Eye (tissue), 1 donor: ENCODE measurements at places on chromosomes 6 and 20.
A peak's percentile ranks its signal among the peaks of the same experiment; 100 is the strongest.

- no peak for DNase-seq
Observed at GRCh38 chr6:142446168-142446567, 144.4 kb downstream of the ADGRG6 start.

GRCh38 chr6:133645966-133646740, 242.8 kb upstream of the TCF21 start:
- DNase-seq = peak; percentile 49

- DNase-seq = no peak
Observed at GRCh38 chr20:22429175-22430153, 154.9 kb downstream of the FOXA2 start.

DNA sequence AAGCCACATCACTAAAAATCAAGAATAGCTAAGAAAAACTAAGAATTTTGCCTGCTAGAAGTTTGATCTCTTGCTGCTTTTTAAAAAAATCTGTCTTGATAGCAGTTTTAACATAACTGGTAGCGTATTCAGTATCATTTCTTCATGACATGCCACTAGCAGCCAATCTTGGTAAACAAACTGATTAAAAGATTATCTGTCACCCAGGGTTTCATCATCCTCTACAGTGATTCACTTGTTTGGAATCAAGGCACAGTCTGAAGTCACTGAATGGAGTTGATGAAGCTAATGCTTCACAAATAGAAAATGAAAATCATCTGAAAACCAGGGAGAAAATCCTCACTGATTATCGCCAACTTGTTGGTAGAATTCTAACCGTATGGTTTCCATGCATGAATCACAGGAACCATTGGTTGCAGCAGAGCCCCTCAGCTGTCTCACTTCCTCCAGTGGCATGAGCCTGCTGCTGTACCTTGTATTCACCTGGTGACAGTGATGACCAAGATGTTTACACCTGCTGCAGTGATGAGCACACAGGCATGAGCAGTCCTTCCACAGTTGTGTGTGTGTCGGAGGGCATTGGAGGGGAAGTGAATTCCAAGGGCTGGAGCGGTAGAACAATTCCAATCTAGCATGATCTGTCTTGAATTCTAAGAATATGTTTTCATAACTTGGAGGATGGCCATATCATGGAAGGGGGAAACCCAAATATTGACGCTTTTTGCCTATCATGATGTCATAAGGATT, 275.0 kb downstream of the KHDC1L start:
- no peak for DNase-seq

DNA sequence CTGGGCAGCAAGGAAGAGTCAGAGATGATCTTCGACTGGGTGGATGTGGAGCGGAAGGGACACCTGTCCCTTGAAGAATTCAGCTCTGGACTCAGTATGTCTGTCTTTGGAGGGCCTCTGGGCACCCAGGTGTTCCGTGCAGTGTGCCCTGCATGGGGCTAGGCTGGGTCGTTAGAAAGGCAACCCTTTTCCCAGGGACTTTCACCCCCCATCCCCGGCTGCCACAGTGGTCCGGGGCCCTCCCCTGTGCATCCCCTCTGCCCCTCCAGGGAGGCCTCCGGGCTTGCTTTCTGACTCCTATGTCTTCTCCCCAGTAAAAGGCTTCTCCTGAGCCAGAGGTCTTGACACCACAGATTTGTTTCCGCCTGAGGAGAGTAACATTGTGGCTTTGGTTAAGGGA, 16.2 kb downstream of the RAB44 start:
- no peak for DNase-seq

GRCh38 chr6:7136859-7137334, 29.1 kb downstream of the RREB1 start:
- no peak for DNase-seq

- DNase-seq = no peak
Observed at GRCh38 chr6:134235937-134236751, 81.8 kb downstream of the SGK1 start.

DNA sequence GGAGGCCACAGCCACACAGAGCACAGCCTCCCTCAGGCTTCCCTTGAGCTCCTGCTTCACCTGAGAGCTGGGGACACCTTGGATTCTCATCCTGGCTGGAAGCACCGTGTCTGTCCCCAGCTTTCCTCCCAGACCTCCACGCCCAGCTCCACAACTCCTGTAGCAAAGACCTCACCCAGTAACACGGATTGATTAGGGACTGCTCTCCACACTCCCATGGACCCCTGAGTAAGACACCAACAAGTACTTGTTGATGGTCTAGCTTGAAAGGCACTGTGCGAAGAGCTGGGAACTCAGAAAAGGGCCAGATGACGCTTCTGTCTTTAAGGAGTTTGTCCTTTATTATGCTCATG, 109.6 kb downstream of the DLL1 start:
- DNase-seq = no peak

DNA sequence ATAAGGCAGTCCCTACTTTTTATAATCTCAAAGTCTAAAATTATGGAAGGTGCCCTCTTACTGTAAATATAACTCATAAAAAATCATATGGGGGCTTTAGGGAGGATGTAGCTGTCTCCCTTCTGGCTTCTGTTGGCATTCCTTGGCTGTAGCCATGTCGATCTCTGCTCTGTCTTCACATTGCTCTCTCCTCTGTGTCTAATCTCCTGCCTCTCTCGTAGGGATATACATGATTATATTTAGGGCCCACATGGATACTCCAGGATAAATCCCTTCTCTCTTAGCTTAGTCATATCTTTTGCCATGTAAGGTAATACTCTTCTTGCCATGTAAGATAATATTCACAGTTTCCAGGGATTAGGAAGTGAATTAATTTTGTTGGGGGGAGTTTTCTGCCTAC, 28.6 kb downstream of the CDS2 start:
- no peak for DNase-seq

GRCh38 chr6:140438346-140438735, 1063.9 kb upstream of the CITED2 start:
- DNase-seq = no peak

DNA sequence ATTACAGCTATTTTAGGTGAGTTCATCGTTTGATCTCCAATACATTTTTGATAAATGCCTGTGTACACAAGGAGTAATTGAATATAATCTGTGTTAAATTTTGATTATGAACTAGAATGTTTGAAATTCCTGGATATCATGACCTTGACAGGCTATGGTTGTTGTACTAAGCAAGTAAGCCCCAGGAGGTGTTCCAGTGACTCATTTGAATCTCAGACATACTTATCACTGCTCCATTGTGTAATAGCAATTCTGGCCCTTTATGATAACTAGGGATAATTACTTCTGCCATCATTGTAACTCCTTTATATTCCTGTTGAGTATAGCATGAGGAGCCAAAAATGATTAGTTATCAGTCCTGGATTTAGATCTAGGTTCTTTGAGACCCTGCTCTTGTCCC, 1424.6 kb upstream of the ADGRB3 start:
- no peak for DNase-seq

- no peak for DNase-seq
Observed at GRCh38 chr6:116127771-116128493, 2.0 kb upstream of the COL10A1 start.

DNA sequence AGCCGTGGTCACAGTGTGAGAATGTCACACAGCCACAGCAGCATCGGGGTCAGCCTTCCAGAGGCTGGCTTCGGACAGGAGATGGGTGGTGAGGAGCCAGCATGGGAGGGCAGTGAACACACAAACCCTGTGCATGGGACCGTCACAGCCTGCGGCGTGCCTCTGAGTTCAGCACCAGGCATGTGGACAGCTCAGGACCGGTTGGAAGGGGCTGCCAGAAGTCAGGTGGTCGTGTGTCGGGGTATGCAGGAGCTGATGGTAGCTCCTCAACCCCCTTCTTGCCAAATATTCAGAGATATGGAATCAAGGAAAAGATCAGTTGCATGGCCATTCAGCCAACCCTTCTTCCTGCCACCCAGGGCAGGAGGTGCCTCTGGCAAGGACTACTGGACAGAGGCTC, 28.2 kb downstream of the MYT1 start:
- peak; percentile 67 for DNase-seq

- DNase-seq = no peak
Observed at GRCh38 chr6:166955865-166956443, 396 bp downstream of the RNASET2 start.

DNA sequence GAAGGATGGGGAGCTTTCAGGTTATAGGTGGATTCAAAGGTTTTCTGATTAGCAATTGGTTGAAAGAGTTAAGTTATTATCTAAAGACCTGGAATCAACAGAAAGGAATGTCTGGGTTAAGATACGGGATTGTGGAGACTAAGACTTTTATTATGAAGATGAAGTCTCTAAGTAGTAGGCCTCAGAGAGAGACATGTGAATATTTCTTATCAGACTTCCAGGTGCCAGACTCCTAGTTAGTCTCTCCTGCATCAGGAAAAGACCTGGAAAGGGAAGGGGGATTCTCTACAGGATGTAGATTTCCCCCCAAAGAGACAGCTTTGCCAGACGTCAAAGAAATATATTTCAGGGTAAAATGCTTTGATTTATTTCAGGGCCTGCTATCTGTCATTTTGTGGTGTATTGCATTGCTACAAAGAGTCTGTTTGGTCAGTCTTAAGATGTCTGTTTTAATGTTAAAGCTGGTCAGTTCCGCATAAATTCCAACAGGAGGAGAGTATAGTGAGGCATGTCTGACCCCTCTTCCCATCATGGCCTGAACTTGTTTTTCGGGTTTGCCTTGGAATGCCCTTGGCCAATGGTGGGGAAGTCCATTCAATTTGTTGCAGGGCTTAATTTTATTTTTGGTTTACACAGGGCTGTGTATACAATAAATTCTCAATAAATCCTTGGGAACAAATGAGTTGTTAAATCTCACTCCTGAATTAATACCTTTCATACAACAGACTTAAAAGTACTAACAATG, 103.4 kb upstream of the RALGAPA2 start:
- no peak for DNase-seq

GRCh38 chr6:15553031-15553430, 109.8 kb downstream of the DTNBP1 start:
- no peak for DNase-seq

DNA sequence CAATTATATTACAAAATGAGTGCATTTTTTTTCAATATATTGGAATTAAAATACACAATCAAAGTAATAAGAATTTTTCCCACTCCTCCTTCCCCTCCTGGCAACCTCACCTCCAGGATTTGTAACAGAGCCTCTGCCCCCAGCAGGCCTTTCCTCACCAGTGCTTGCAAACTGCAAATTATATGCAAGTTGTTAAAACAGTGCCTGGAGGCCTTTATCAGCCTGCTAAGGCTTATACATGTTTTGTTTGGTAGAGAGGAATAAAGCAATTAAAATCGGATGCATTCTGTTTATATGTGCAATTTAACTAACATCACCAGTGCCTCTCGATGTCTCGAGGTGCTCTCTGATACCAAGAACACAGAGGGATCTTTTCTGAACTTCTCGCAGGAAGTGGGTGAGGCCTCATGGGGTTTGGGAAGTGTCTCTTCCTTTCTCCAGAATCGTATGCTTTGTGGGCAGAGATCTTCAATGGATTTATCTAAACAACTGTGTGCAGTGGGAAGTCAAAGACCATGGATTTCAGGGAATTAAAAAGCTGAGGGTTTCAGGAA, 186.8 kb downstream of the CDH26 start:
- DNase-seq = no peak

GRCh38 chr20:3614466-3614865, 48.7 kb downstream of the GFRA4 start:
- no peak for DNase-seq

DNA sequence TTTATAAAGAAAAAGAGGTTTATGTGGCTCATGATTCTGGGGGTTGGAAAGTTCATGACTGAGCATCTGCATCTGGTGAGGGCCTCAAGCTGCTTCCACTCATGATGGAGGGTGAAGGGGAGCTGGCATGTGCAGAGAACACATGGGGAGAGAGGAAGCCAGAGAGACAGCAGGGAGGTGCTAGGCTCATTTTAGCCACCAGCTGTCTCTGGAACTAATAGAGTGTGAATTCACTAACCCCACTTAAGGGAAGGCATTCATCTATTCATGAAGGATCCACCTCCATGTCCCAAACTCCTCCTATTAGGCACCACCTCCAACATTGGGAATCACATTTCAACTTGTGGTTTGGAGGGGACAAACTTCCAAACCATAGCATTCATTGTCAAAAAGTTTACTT, 137.3 kb upstream of the PMEPA1 start:
- DNase-seq = no peak

DNA sequence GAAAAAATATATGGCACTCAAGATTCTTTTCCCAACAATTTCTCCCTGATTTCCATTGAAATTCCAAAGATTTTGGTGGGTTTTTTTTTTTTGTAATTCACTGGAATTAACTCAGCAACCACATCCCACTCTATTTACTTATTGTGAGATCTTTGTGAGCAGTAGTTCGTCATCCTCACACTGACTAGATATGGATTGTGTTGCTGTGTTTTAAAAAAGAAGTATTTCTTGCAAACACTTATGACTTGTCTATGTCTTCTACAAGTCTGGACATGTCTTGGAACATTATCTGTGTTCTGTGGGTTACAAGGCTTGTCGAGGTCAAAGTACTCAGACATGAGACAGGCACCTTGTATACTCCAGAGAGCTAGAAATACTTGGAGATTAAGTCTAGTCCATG, 7.3 kb upstream of the TENT5A start:
- no peak for DNase-seq

DNA sequence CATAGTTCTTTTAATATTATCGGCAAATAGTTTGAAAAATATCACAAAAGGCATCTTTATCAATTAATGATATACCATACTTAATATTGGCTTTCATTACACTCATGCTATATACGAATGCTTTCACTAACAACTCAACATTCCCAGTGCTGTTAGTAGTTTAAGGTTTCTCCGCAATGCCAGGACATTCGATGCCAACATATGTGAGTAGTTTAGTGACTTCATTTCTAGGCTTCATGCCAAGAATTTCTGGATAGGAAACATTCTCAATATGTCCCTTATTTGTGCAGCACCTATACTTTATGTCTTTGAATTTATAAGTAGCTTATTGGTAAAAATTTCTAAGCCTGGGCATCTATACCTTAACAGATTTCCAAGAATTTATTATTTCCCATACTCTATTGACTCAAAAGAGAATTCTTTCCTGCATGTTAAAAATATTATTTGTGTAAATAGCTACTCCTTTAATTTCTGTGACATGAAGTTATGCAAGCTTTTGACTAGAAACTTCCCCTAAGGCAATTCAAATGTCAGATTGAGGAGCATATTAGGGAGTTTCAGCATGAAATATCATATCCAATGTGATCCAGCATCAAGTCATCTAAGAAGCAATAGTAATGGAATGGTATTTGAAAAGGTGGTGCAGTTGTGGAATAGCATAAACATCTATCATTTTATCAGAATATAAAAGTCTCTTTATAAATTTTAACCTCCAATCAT, 236.0 kb upstream of the STXBP5 start:
- DNase-seq = peak; percentile 65

GRCh38 chr6:37319156-37319555, 34.6 kb upstream of the RNF8 start:
- no peak for DNase-seq
